Activated CD4-positive, alpha-beta T cell treated with anti-CD3 and anti-CD28 coated beads, Interleukin-2, amount 50 U/mL, for 16 hours (primary cell): ENCODE measurements at places on chromosomes 12 and 14.

DNA sequence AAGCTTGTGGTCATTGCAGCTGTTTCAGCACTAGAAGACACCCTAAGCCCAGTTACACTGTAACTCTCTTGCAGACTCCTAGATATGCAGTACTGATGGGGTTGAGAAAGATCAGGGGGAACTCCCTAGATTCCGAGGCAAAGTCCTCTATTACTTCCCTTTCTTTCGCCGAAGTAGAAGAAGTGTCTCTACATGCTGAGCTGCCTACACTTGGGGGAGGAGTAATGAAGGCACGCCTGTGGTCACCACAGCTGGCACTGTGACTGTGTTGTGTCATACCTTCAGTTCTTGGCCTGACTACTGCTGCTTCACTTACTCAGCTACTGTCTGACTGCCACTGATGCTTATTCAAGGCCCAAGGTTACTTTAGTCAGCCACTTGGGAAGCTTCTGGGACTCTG lies 35.1 kb upstream of the RPL10L start:
- no peak for DNase-seq

DNA sequence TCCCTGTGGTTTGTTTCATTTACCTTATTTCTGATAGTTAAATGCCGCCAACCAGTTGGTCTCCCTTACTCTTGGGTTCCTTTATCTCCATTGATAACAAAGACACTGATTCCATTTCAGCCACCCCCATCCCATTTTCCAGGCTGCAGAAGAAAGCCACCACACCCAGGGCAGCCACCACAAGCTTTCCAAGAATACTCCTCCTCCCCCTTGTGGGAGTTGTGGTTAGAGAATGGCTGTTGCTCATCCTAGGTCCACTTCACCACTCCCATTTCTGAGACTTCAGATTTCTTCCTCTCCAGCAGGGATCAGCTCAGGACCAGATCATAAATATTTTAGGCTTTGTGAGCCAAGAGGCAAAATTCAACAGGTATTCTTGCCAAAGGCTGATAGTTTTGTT lies 73.9 kb downstream of the ANO4 start:
- DNase-seq = no peak

- no peak for DNase-seq
Measured at GRCh38 chr12:88628856-88629509, 48.7 kb upstream of the KITLG start.

GRCh38 chr12:125579916-125580315 lies 514.7 kb downstream of the AACS start:
- DNase-seq = no peak

- DNase-seq = no peak
Measured at GRCh38 chr12:103571286-103571685, 15.8 kb upstream of the STAB2 start.

- no peak for DNase-seq
Measured at GRCh38 chr14:68306934-68307789, 485.7 kb downstream of the ZFP36L1 start.

GRCh38 chr12:42468921-42469320 lies 120.6 kb downstream of the PRICKLE1 start:
- DNase-seq = no peak

DNA sequence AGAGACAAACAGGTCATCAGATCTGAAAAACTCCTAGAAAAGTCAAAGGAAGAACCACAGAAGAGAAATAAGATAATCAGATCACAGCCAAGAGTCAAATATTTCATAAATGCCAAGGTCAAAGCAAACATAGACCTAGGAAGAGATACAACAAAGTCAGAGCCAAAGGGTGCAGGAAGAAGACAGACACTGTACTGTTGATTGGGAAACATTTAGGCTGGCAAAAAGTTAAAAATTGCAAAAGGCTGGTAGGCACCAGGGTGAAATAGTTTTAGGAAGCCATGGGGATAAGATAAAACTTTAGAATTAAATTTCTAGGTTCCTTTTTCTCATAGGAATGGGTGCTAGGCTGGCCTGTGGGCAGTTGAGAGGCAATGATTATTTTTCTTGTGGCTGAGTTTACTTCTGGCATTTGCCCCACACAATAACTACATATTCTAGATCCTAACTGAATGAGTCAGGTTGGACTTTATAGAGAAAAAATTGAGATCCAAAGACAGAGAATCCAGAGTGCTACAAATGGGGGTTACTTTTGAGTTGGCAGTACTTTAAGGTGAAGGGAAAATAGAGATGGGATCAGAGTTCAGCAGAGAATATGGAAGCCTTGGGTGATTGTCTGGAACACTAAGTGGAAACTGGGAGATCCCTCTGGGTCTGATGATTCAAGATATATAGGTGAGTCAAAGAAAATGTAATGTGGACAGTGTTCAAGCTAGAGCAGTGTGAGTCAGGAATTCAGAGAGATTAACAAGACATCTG lies 215.5 kb downstream of the C12orf50 start:
- DNase-seq = no peak

DNA sequence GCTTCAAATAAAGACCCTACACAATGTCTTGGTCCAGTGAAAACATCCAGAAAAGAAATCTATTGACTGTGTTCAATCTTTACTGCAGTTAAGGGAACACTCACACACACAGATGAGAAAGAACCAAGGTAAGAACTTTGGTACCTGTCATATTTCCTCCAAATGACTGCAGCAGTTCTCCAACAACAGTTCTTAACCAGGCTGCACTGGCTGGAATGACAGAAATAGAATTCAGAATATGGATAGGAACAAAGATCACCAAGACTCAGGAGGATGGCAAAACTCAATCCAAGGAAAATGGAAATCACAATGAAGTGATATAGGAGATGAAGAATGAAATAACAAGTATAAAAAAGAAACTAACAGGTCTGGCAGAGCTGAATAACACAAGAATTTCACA lies 36.6 kb downstream of the ADAM20 start:
- DNase-seq = no peak

DNA sequence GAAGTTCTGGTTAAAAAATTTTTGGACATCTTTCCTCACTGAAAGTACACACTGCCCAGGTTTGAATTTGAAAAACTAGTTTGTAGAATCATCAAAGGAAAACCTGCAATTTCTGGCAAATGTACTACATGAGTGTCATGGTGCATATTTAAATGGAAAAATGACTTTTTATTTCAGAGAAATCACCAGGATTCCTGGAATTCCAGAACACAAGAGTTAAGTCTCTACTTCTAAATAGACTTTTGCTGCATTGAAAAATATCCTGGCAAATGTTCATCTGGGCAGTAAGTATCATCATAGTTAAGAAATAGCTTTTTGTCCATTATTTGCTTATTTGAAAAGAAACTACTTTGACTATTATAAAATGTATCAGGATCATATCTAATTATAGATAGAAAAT lies 275.1 kb downstream of the PRKD1 start:
- no peak for DNase-seq

- no peak for DNase-seq
Measured at GRCh38 chr12:108560321-108560721, 652 bp downstream of the SART3 start.

GRCh38 chr14:99687284-99688209 lies 3.4 kb downstream of the CYP46A1 start:
- DNase-seq = no peak

DNA sequence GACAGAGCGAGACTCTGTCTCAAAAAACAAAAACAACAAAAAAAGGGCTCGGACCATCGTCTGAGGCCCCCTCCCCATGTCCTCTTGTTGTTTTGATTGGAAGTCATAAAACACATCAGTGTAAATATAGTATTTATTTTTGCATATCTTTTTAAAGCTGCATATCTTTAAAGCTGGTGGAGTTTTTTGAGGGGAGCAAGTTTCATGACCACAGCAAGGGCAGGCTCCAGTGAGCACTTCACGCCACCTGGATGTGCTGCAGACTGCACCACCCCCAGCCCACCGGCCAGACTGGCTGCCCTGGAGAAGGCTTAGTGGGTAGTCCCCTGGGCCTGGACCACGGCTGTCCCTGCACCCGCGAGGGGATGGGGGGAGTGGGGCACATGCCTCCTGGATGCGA lies 11.9 kb upstream of the BCL7A start:
- DNase-seq = no peak
